ENCODE measurements at places on chromosomes 5 and 9.

DNA sequence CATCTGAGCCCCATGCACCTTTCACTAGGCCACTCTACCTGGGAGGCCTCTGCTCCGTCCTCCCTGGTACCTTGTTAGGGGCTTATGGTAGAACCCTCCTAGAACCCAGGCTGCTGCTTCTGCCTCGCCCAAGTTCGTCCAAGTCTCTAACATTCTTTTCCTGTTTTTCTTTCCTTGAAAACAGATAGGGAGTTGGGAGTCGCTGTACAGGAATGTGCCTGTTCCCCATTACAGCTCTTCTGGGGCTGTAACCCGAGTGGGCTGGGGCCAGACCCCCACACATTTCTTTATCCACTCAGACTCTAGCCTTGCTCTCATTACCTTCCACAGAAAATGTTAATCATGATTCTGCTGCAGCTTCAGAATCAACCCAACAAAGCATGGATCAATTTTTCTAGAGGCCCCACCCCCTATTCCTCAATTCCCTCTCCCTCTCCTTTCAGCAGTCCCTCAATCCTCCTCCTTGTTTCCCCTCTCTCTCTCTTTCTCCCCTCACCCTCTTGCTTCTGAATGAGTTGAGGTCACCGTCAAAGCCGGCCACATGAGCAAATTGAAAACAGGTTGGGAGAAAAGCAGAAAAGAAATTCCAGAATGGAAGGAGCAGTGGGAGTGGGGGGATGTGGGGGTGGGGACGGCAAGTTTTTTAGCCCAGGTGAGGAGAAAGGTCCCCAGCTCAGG, 193.8 kb upstream of the TRIM32 start:
- no peak for DNase-seq

GRCh38 chr9:109518621-109519335, 20.7 kb upstream of the PTPN3 start:
- DNase-seq, result no peak

DNA sequence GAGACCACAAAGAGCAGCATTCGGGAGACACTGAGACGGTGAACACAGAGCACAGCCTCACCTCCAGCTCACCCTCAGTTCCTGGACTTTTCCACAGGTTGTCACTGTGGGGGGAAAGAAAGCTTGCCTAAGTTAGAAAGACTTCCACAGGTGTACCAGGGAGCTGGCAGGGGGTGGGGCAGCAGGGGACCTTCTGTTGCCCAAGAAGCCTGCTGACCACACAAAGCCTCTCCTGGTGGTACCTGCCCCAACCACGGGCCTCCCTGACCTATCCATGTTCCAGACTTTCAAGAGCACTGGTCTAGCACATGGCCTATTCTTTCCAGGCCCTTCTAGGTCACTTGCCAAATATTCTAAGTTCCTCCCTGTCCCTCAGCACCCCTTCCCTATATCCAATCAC, 550.8 kb downstream of the BNC2 start:
- no peak for DNase-seq

DNA sequence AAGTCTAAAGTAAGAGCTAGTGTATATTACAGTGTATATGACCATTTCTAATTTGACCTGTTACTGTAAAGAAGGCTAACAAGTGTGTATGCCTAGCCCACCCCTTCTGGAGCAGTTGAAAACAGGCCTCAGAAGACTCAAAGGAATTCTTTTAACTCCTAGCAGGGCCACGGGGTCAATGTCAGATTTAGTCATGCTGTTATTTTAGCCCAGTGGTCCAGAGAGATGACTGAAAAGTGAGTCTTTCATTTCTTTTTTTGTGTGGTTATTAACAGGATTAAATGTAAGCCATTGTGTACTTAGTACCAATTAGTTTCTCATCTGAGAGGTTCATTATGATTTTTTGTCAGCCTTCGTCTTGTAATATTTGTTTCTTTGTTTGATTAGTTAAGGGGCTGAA, 24.4 kb downstream of the ZCCHC7 start:
- DNase-seq, result no peak

- no peak for DNase-seq
Measured at GRCh38 chr9:16030528-16031185, 477.8 kb downstream of the CCDC171 start.

DNA sequence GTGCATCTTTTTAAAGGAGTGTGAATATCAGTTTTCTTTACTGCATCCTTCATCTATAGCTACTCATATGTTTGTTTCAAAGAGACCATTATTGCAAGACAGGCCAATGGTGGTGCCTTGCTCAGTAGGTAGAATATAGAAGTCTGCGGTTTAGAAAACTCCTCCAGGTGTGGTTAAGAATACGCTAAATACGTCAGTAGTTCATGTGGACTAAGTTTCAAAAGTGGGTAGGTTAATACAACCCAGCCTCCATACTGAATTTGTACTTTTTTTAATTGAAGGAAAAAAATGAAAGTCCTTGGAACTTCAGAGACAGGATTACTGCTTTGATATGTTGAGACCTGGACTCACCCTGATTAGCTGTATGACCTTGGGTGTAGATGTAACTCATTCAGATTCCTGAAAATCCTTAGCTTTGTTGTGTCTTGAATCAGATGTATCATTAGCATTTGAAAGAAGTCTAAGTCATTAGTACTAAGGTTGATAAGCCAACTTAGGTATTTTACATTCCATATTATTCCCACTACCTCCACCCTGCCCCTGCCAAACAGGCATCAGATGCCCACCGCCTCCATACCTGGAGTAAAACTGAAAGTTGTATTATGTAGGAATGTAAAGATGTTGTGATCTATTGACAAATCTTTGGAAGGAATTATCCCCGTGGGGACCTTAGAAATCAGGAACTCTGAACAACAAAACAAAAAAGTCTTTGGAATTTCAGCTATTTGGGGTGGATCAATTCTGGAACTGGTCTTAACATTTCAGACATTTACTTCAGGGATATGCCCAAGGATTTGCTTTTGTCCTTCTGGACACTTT, 6.1 kb downstream of the BASP1 start:
- DNase-seq, result no peak

DNA sequence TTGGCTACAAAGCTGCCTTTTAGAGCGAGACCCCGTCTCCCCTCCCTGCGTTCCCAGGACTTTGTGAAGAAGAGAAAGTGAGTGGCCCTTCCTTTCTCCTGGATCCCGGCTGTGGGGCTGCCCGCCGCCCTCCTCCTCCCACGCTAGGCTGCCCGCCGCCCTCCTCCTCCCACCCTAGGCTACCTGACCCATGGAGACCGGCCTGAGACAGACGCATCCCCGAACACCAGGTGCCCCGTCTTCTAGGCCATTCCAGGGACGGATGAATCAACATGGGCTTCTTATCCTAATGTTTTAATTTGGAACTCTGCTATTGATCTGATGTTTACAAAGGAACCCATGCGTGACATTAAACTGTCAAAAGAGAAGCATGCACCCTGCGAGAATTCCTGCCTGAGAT, 117.3 kb upstream of the LPCAT1 start:
- DNase-seq, result no peak

DNA sequence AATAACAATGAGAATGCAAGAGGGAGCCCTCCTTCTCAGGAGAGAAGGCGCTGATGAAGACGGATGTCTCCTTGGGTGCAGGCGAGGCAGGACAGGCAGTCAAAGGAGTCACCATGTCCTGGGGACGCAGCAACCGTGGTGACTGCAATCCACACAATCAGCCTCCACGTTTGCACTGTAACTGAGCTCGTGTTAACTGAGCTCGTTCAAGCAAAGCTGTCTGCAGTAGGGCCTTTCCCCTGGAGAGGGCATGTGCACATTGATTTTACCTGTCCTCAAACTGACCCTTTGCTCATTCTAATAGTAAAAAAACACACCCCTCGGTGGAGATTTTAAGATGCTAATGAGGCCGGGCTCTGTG, 2.8 kb downstream of the SARDH start:
- DNase-seq, result no peak

GRCh38 chr9:86660146-86660943, 287.0 kb downstream of the GAS1 start:
- DNase-seq, result no peak

DNA sequence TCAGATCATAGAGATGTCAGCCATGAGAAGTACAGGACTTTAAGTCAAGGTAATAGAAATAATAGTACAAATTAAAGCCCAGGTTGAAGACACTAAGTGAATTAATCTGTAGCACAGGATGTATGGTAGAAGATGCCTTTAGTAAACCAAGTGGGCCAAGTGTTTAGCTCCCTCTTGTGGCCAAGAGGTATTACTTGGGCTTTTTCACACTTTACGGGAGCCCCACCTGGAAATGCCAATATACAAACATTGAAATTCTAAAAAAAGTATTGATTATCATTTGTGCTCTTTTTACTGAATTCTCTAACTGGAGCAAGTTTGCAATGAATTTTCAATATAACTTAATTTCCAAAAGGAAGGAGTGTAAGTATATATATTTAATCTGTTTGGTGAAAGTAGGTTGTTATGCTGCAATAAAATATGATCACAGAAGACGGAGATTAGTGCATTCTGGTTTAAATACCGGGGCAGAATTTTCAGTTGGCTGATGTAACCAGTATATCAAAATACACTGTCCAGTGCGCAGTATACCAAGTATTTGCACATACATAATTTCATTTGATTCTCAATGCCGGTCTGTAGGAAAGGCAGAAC, 84.7 kb downstream of the PARP8 start:
- DNase-seq, result no peak

GRCh38 chr9:29339387-29339786, 1766.1 kb upstream of the C9orf72 start:
- no peak for DNase-seq

- no peak for DNase-seq
Measured at GRCh38 chr5:123279136-123279535, 144.1 kb downstream of the CEP120 start.

DNA sequence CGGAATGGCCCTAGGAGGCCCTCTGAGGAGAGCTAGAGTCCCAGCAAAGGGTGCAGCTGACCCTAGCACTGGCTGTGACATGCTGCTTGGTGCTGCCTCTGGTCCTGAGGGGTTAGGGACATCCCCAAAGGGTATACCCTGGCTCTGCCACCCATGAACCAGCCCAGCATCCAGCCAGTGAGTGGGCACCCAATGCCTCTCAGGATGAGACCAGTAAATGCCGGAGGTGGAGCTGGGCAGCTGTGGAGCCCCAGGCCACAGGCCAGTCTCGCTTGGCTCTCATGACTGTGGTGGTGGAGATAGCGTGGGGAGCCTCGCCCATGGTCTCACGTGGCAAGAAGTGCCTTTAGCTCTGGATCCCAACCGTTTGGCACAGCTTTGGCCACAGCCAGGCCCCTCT, 3.7 kb upstream of the CEL start:
- DNase-seq, result no peak

GRCh38 chr5:10627160-10627701, 63.4 kb downstream of the ANKRD33B start:
- DNase-seq, result no peak

- DNase-seq, result no peak
Measured at GRCh38 chr5:108634617-108635288, 112.9 kb upstream of the FER start.

GRCh38 chr5:126869005-126869451, 92.1 kb downstream of the LMNB1 start:
- DNase-seq, result no peak

DNA sequence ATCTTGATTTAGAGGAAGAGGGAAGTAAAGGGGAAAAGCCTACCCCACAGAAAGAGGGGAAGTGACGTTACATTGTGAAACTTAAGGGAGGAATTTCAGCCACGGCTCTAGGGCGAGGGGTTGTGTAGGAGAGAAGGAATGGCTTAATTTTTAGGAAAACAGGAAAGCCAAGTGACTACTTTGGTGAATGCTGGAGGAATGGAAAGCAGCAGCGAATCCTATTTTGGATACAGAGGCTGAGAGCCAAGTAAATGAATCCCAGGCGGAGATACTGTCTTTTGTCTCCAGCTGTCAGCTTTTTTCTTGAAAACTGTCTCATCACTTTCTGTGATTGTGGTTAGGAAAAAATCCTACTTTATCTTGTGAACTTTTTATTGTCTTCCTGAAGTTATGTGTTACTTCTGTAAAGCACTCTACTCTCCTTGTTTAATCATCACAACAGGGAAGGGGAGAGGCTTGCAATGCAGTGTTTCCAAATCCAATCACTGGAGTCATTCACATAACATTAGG, 188.4 kb downstream of the TSSK1B start:
- DNase-seq, result no peak

DNA sequence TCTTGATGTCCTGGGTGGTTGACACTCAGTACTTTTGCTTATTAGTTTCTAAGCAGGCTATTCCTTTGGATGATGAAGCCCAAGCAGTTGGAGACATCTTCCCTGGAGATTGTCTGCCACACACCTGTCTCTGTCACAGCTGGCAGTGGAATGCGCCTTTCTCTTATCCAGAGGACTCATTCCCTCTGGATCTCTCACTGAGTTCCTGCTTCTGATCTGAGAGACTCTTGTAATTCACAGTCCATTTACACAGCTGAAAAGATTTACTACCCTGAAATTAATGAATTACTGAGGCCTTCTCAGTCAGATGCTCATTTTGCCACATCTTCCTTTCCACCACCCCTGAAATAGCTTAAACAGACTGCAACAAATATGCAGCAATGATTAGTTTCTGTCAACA, 15.9 kb downstream of the TAL2 start:
- DNase-seq, result no peak

DNA sequence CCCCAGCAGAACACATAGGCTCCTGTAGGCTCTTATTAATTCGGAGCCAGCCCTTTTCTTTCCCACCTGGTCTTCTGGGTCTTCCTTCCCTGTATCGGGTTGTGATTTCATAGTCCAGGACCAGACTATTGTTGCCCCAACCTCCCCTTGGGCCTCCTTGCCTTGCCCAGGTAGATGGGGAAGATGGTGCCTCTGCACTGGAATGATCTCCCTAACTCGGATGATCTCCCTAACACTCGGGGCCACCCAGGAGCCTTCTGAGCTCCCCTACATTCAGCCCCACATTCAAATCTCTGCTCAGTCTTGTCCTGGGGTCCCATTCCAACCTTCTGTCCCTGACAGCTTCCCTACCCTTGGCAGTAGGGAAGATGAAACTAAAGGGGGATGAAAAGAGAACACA, 2.7 kb upstream of the IRF1 start:
- DNase-seq, result no peak

DNA sequence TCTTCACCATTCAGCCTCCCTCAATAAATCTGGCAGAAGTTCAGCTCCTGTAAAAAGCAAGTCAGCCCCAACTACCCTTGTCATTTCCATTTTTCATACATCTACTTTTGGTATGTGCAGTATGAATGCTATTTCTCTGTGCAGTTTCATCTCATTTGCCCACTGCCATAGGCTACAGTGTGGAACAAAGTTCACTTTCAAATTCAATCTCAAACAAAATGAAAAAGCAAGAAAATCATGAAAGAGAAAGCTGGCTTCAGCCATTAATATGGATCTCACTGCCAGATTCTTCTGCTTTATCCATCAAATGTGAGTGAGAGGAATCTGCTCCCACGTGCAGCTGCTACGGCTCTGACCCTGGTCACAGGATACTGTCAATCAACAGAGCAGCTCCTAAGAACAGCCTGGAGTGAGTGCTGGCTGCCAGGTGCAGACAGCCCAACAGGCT, 494.2 kb downstream of the ZNF608 start:
- DNase-seq, result no peak

Measured in activated effector memory CD4-positive, alpha-beta T cell treated with Interleukin-2 at 50 U/mL for 16 hours (primary cell).